WTC11 (cell line): ENCODE measurements at places on chromosomes 7 and 10. TPM values are rescaled to one million over a fixed set of nuclear protein-coding genes. Genes with fewer than 3 reads are reported as not detected.

GRCh38 chr10:50322077-50322476 lies 70.8 kb upstream of the ASAH2 start:
- DNase-seq = no peak

DNA sequence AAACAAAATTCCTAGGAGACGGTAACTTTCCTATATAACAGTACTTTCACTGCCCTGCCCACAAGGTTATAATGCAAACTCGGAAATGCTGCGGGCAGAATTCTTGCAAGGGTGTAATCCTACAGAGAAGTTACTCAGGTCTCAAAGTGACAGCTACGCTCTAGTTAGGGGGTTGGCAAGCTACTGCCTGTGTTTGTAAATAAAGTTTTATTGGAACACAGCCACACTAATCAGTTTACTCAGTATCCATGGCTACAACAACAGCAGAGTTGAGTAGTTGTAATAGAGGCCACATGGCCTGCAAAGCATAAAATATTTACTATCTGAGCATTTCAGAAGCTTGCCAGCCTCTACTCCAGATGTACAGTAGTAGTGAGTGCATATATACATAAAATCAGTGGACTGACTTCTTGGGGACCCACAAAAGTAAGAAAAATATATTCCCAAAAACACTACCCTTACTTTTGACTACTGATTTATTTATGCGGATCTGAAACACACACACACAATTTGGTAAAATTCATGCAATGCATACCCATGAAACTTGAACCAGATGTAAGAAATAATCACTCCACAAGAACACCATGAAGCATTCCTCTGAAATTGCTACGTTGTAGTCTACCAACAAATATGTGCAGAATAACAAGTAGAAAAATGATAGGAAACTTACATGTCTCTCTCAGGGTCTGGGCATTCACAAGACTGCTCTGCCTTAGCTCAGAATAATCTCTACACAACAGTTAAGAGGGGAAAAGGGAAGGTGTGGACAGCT lies 53.0 kb downstream of the SMURF1 start:
- DNase-seq = no peak

- DNase-seq = no peak
These were observed 185.5 kb downstream of the CFTR start for GRCh38 chr7:117665368-117665767.

DNA sequence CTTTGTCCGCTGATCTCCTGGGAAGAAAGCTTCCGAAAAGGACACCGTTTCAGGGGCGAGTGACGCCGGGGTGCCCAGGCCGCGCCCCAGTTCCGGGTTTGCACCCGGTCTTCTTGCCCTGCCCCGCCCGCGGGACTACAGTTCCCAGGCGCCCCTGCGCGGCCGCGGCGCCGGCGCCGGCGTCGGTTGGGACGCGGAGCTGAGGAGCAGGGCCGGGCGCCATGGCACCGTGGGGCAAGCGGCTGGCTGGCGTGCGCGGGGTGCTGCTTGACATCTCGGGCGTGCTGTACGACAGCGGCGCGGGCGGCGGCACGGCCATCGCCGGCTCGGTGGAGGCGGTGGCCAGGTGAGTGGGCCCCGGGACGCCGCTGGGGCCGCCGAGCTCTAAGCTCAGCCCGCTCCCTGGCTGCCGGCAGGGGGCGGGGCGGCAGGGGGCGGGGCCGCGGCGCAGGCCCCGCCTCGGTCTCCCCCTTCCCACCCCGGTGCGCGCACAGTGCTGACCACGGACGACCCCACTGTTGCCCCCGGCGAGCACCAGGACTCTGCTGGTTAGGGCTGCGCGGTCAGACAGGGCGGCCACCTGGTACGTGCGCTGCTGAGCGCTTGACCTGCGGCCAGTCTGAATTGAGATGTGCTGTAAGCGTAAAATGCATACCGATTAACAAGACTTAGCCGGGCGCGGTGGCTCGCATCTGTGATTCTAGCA lies at the start of gene LHPP:
LHPP (plus strand) TSS at position 182 of the 706 bp plus-strand sequence; CDS start at position 222, 40 bp downstream.
- DNase-seq = peak; percentile 81

GRCh38 chr7:85292908-85293576 lies 106.2 kb upstream of the SEMA3D start:
- DNase-seq = no peak

DNA sequence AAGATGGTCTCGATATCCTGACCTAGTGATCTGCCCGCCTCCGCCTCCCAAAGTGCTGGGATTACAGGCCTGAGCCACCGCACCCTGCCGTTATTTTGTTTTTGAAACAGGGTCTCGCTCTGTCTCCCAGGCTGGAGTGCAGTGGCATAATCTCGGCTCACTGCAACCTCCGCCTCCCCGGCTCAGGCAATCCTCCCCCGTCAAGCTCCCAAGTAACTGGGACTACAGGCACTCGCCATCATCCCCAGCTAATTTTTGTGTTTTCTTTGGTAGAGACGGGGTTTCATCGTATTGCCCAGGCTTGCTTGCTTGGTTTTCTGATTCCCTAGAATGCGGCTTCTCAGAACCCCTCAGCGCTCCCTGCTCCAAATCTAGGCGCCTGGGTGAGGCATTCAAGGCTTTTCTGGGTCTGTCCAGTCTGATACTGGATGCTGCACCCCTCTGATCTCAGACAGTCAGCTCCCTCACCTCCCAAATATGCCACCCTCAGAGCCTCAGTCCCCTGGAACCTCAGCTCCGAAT lies 1.3 kb downstream of the TFR2 start:
- DNase-seq = no peak

- DNase-seq = peak; percentile 58
These were observed 205.0 kb downstream of the DIP2C start for GRCh38 chr10:484441-484924.

GRCh38 chr10:113433711-113434110 lies 119.1 kb upstream of the HABP2 start:
- DNase-seq = no peak

DNA sequence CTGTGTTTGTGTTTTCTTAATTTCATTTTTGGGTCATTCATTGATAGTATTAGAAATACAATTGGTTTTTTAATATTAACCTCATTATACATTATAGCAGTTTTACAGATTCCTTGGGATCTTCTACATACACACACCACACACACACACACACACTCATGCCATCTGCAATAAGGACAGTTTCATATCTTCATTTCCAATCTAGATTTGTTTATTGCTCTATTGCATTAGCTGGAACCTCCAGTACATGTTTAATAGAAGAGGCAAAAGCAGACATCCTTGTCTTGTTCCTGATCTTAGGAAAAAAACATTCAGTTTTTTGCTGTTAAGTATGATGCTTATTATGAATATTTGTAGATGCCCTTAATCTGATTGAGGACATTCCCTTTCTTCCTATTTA lies 17.8 kb upstream of the CALU start:
- DNase-seq = no peak

DNA sequence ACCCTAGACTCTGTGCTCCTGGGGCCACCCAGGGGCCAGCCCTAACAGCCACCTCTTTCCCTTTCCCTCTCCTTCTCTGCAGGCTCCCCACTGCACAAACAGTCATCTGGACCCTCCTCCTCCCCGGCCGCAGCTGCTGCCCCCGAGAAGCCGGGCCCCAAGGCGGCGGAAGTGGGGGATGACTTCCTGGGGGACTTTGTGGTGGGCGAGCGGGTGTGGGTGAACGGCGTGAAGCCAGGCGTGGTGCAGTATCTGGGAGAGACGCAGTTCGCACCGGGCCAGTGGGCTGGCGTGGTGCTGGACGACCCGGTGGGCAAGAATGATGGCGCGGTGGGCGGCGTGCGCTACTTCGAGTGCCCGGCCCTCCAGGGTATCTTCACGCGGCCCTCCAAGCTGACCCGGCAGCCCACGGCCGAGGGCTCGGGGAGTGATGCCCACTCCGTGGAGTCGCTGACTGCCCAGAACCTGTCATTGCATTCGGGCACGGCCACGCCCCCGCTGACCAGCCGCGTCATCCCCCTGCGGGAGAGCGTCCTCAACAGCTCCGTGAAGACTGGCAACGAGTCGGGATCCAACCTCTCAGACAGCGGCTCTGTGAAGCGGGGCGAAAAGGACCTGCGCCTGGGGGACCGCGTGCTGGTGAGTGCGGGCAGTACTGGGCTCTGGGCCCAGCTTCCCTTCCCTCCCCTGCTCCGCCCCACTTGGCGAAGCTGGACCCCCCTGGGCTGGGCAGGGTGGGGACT lies 49.3 kb downstream of the CLIP2 start:
- no peak for DNase-seq

- no peak for DNase-seq
These were observed 73.8 kb downstream of the LSMEM1 start for GRCh38 chr7:112554591-112554990.

GRCh38 chr7:27156508-27156898 lies at the start of gene HOXA7:
Gene HOXA7 (minus strand): TSS chr7:27156675. CDS start chr7:27156545, 130 bp downstream.
- DNase-seq = peak; percentile 79

DNA sequence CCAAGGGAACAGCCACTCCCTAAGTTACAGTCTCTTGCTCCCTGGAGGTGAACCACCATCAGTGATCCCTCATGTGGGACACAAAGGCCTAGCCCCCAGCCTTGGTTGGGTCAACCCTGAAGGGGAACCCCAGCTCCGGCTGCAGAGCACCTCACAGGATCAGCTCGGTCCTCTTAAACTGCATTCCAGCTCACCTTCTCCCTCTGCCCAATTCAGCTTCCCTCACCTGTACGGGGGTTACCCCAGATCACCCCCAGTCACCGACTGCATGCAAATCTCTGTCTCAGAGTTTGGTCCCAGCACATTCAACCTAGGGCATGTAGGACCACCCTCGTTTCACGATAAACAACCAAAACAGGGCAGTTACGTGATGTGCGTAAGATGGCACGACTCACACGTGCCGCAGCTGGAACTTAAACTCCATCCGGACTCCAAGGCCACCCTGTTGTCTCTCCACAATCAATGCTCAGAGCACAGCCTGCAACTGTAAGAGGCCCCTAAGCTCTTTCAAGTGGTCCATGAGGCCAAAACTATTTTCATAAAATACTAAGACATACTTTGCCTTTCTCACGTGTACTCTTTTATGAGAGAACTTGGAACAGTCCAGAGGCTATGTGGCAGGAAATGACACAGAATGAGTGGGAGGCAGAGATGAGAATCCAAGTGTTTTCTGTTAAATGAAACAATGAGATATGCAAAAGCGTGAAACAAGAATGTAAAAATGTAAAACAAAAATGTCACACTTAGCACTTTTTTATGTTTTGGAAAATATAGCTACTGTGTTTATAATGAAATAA lies 285.2 kb downstream of the PTPRN2 start:
- no peak for DNase-seq

DNA sequence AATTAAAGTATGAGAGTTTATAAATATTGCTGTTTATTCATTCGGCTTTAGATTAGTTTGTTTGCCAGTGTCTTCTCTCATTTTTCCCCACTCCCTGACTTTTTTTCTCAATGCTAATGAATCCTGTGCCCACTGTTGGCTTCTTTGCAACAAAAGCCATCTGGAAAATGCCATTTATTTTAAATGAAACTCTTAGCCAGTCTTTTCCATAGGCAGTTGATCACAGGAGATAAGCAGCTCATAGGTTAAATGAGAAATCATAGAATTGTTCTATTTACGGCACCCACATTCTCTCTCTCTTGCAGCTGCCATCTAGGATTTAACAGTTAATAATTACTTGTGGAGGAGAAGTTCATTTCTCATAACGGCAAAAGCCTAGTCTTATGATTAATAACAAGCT lies 249.3 kb upstream of the POM121L12 start:
- no peak for DNase-seq

GRCh38 chr10:115939101-115939854 lies 333.7 kb downstream of the GFRA1 start:
- no peak for DNase-seq

- peak; percentile 89 for DNase-seq
These were observed 3.9 kb downstream of the UBE2H start for GRCh38 chr7:129948877-129949291.

DNA sequence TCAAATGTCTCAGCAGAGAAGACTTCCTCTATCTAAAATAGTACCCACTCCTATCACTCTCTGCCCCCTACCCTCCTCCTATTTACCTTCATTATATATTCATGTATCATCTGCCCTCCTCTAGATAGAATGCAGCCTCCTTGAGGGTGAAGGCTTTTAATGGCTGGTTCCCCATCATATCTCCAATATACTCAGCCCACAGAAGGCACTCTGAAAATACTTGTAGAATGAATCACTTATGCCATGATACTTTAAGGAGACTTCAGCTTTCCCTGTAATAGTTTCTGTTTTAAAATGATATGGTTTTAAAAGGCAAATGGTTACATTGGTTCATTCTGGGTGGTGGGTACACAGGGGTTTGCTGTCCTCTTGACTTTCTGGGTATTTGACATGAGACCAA lies 25.3 kb downstream of the GFRA1 start:
- no peak for DNase-seq

DNA sequence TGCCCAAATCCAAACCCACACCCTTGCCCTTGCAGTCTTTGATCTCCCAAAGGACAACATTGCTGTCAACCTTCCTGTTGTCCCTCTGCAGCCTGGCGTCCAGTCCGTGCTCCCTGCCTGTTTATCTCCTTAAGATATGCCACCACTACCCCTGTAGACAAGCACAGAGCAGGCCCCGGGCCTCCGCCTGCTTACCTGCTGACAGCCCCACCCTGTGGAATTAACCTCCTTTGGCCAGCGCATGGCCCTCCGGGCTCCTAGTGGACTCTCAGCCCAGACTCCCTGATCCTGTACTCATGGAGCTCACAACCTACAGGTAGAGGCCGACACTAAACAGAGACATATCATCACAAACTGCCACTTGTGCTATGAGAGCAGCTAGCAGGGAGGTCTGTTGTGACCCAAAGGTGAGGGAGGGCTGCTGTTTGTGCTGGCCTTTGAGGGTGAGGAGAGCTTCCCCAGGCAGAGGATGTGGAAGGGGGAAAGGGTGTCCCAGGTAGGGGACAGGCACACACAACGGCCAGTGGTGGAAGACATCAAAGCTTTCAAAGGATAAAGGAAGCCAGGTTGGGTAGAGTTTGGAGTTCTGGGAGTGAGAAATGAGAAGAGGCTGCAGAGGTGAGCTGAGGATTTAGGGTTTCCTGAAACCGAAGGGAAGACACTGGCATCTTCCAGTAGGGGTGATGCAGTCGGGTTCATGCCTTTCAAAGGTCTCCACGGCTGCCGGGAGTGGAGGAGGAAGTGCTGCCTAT lies 174.5 kb upstream of the ZMIZ1 start:
- DNase-seq = no peak

GRCh38 chr10:10600004-10600403 lies 417.7 kb upstream of the CELF2 start:
- no peak for DNase-seq

GRCh38 chr10:7205656-7206055 lies 205.2 kb downstream of the SFMBT2 start:
- DNase-seq = no peak

ADRA2A gene
- total RNA-seq = 1.7 to 2.1 TPM (median 1.7 TPM) in 3 replicates

TMEM213 gene
- total RNA-seq = 0.11 to 0.18 TPM (median 0.11 TPM) in 3 replicates

SPDYE1 gene
- total RNA-seq = 0.07 TPM in 1 of 3 replicates, not detected in the others

LAMB1 gene
- total RNA-seq = 77.8 to 101 TPM (median 78.4 TPM) in 3 replicates

NOS3 gene
- 5.7 to 7.0 TPM (median 6.6 TPM) in 3 replicates for total RNA-seq

LBX1 gene
- not detected in 3 replicates for total RNA-seq

MORN4 gene
- total RNA-seq = 21.8 to 27.1 TPM (median 24.0 TPM) in 3 replicates
